NCI-H345 (cell line): ENCODE measurements at places on chromosomes 12 and 14.

GRCh38 chr14:71482671-71483070 lies 449.6 kb upstream of the RGS6 start:
- no peak for DNase-seq

- no peak for DNase-seq
Observed at GRCh38 chr12:4858386-4858785, 51.3 kb upstream of the KCNA1 start.

DNA sequence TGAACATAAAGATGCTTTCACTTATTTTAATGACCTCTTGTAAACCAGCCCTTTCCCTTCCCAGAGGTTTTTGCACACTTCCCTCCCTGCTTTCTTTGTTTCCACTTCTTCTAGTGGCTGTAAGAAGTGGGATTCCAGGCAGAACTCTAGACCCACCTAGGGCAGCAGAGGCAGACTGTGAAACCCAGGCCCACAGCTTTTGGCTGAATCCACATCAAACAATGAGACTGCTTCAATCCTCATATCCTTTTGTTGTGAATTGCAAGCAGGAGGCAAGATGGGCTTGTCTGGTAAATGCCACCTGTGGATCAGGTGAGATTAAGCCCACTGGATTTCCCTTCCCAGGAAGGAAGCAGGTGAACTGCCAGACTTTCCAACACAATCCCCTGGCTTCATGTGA lies 12.8 kb downstream of the CCDC177 start:
- DNase-seq = peak; percentile 14

- DNase-seq = no peak
Observed at GRCh38 chr12:48903363-48903981, 21.8 kb downstream of the FKBP11 start.

- no peak for DNase-seq
Observed at GRCh38 chr12:40078266-40078665, 27.6 kb downstream of the SLC2A13 start.

DNA sequence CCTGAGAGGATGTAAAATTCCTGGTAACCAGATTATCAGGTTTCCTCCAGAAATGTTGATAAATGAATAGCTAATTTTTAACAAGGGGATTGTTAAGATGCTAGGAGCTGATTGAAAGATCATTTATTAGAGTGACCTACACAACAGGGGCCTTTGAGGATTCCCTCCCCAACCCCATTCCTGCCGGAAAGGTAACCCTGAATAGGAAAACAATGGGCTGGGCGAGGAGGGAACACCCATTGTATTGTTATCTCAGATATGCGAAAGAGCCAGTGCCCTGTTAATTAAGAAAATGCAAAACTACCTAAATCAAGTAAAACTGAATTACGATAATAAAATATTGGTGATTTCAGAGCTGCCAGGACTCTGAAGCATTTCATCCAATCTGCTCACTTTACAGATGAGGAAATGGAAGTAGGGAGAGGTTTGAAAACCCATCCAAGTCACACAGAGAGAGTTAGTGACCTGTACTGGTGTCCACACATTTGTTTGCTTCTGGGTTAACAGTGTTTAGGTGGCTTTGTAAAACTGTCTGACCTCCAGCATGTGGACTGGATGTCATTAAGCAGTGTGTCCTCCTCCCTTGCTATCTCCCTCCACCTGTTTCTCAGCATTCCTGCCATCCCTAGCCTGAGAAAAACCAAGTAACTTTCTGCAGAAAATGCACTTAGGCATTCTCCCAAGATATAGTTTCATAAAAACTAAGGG lies 214.8 kb downstream of the TTC6 start:
- no peak for DNase-seq

- DNase-seq = peak; percentile 36
Observed at GRCh38 chr12:62934239-62934798, 631 bp downstream of the PPM1H start.

GRCh38 chr14:22685467-22685866 lies 41.3 kb upstream of the OR6J1 start:
- DNase-seq = no peak

DNA sequence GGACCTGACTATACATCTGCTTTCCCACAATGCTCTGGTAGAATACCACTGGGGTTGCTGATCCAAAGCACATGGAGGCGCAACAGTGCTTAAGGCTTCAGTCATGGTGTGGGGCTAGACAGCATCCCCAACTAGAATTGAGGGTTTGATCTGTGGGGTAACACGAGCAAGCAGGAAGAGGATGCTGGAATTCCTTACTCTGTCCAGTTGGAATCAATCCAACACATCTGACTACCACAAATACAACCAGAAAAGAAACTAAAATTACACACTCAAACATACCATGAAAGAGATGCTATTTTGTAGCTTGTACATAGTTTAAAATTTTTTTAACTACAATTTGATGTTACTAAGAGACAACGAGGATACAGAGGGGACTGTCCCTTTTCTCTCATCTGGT lies 40.4 kb upstream of the GTF2A1 start:
- no peak for DNase-seq

- DNase-seq = no peak
Observed at GRCh38 chr12:54388237-54389133, 4.0 kb upstream of the ZNF385A start.

- no peak for DNase-seq
Observed at GRCh38 chr14:85789506-85789905, 259.6 kb downstream of the FLRT2 start.

- no peak for DNase-seq
Observed at GRCh38 chr14:67722293-67722692, 20.6 kb downstream of the RDH12 start.

- DNase-seq = no peak
Observed at GRCh38 chr12:75738486-75738885, 227.1 kb upstream of the KRR1 start.

GRCh38 chr14:50319721-50320120 lies 7.6 kb downstream of the DMAC2L start:
- no peak for DNase-seq

DNA sequence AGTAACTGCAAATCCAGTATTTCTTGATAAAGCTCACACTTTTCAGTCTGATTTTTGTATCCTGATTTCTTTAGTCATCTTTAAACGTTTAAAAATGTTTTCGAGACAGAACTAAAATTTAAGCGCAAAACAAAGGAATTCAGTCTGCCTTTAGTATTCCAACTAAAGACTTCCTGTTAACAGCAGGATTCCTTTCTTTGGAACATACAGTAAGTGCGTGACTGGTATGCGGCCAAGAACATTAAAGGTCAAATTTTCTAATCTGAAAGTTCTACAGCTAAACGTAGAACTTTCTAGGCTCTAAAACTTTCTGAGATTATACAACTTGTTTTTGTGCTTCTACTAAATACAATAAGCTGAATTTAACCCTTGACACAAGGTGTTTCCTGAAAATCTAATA lies 9.9 kb downstream of the SAV1 start:
- no peak for DNase-seq

- no peak for DNase-seq
Observed at GRCh38 chr12:6745741-6746525, 7.0 kb downstream of the MLF2 start.

DNA sequence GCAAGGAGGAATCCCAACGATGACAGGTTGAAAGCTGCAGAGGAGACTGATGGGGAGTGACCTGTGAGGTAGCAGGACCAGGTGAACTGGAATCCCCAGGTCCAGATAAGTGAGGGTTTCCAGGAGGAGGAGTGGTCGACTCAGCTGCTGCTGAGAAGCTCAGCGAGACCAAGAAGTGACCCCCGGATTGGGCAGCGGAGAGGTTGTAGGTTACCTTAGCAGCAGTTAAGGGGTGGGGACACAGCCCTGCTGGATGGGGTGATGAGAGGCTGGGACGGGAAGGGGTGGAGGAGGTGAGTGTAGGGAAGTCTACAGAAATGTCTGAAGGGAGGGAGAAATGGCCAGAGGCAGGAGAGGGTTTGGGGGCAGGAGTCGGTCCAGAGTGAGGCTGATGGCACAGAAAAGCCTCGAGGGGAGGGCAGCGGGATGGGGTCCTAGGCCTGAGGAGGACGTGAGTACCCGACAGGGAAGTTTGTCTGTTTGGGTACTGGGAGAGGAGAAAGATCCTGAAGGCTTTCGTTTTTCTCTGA lies 2.6 kb upstream of the RCOR1 start:
- DNase-seq = no peak

DNA sequence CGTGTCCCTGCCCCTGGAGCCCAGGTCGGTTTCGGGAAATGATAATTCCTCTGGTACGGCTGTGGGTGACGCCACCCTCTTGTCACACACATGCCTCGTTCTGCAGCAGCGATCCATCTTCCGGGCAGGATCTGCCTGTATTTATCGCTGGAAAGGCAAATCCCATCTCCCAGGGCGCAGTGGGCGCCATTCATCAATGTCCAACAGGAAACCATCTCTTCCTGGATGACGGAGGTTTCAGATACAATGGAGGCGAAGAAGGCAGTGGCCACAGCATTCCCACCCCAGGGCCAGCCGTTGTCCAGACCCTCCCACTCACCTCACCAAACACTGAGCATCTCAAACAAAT lies 74.2 kb downstream of the NOC4L start:
- no peak for DNase-seq

- DNase-seq = no peak
Observed at GRCh38 chr12:122026706-122027333, 5.1 kb downstream of the BCL7A start.

DNA sequence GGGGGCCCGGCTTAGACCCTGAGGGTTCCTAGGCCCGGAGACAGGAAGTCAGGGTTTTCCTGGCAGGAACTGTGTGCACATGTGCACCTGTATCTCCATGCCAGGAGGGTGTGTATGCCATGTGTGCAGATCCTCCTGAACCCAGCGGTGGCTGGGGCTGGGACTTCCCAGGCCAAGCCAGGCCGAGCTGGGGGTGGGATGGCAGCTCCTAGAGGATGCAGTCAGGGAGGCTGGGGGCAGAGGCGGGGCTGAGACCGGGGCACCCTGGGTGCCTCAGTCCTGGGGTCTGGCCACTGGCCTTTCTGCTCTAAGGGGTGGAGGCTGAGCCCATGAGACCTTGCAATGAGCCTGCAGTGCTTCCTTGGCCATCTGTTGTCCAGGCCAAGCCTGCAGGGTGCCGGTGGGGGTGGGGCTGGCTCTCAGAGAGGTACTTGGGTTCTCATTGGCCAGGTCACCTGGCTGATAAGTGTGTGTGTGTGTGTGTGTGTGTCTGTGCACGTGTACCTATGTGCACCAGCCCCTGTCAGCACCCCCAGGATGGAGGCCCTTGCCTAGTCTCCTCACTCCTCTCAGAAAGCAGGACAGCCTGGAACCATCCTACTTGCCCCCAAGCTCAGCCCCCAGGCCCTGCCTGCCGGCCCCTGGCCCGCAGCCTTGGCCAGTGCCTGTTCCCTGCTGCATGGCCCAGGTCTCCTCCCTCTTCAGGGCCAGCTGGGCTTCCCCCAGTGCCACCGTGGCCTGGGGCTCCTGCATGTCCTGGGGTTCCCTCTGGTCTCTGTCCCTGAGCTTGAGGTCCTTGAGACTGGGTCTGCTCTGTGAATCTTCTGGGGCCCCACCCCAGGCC lies 10.6 kb upstream of the TNFAIP2 start:
- no peak for DNase-seq

DNA sequence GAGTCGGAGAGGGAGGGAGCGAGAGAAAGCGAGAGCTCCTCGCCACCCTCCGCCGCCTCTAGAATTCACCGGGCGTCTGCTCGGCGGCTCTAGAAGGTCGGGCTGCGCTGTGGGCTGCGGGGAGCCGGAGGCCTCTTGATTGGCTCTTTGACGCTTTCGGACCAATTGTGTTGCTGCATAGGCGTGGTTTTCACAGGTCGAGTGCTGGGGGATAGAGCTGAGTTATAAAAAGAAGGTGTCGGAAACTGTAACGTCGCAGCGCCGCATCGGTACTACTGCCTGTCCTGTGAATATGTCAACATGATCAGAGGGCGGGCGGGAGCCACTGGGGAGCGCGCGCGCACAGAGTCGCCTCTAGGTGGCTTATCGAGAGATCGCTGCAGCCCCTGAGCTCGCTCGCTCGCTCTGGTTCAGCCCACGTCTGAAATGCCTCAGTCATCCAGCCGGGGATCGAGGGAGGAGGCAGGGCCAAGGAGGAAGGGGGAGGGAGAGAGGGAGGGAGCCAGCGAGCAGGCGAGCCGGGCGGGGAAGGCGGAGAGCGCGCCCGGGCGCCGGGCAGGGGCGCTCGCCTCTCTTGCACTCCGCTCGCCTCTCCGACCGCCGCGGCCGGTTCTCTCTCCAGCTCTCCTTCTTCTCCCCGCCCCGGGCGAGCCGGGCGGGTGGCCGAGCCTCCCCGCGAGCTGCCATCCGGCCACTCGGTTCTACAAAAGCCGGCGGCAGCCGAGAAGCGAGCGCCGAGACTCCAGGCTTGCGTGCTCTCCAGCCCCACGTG lies at the start of gene TBX3:
TSS of gene TBX3 (minus strand) at position 78 of the 772 bp plus-strand sequence. CDS start 975 bp downstream, outside the sequence.
- DNase-seq = peak; percentile 99

- DNase-seq = no peak
Observed at GRCh38 chr14:70173569-70173968, 15.2 kb downstream of the SLC8A3 start.
